ENCODE measurements at places on chromosomes 5 and 9.

DNA sequence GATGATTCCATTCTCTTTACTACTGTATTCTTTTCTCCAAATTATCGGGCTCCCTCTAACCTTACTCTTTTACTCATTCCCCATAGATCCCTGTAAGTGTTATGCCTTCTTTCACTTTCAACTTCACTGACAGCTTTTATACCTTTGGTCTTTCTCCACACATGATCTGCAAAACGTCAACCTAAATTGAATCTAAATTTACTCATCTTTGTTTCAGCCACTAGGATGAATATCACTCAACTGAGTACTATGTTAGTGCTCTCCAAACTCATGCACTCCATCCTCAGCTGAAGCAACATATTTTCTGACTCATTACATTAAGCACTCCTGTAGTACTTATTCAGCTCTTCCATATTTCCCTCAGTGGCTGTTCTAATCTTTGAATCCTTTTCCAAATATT lies 133.4 kb downstream of the ADAMTS19 start:
- no peak for DNase-seq

GRCh38 chr5:87588316-87588715 lies 175.6 kb upstream of the CCNH start:
- no peak for DNase-seq

GRCh38 chr9:38032266-38033110 lies 36.5 kb downstream of the SHB start:
- DNase-seq = no peak

DNA sequence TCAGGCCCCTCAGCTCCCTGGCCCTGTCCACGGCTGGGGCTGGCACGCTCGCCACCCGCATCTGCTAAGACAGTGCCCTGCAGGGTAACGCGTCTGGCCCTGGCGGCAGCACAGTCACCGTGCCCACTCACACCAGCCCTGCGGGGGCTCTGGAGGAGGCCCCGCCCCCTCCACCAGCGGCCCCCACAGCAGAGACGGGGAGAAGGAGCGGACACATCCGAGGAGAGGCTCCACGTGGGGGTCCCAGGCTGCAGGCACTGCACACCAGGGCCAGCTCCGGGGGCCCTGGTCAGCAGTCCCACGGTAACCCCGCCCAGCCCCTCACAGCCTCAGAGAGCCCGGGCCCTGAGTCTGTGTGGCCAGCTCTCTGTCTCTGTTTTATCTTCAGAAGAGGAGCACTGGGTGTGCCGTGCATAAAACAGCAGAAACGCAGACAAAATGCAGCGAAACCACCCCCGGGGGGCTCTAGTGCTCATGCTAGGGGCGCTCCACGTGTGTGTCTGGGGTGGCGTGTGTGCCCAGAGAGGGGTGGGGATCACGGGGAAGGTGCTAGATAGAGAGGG lies 47.5 kb upstream of the NRARP start:
- DNase-seq = no peak

GRCh38 chr5:95783661-95784060 lies 38.9 kb downstream of the GLRX start:
- DNase-seq = no peak
